ENCODE measurements at places on chromosomes 11 and 22.

GRCh38 chr11:130071211-130071712 lies 1.6 kb downstream of the APLP2 start:
- peak; percentile 34 for DNase-seq

DNA sequence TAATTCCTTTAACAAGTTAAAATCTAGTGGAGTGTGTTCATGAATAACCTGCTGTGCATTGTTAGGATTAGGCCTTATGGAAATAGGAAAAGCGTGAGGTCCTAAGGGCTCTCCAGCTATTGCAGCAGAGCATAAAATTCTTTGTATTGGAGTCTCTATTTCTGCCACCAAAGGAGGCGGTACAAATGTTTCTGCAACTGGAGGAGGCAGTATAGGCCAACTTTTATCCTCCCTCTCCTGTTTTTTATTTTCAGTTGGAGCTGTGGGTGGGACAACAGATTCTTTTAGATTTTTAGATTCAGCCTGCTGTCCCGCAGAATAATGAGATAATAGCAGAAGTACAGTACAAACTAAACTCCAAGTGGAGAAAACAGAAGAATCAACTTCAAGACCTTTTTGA lies 26.2 kb downstream of the OR10A6 start:
- DNase-seq = no peak

GRCh38 chr11:77590194-77590782 lies 535 bp downstream of the AQP11 start:
- DNase-seq = peak; percentile 48

DNA sequence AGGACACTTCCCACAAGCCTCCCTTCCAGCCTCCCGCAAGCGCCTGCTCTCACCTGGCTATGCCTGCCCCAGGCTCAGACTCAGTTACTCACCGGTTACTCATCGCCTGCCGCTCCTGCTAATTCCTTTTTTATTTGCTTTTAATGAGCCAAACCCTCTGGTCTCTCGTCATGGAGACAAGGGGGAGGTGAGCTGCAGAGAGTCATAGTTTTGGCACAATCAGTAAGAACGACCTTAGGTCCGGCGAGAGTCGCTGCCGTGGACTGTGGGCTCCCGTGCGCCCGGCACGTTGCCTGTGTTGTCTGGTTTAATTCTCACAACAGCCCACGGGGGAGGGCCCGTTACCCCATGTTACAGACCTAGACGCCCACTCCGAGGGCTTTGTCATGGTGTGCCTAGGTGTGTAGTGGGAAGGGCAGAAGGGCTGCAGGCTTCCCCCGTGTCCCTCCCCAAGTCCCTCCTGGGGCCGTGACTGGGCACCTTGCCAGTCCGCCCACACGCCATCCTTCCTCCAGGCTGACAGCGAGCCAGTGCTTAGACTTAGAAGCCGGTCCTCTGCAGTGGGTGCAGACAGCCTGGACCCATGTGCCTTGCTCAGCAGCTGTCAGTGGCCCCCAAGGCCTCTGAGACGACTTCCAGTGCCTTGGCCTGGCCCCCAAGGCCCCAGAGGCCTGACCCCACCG lies 42.2 kb downstream of the WNT7B start:
- DNase-seq = no peak

- DNase-seq = no peak
Observed at GRCh38 chr11:73392108-73393010, 16.2 kb downstream of the RELT start.

DNA sequence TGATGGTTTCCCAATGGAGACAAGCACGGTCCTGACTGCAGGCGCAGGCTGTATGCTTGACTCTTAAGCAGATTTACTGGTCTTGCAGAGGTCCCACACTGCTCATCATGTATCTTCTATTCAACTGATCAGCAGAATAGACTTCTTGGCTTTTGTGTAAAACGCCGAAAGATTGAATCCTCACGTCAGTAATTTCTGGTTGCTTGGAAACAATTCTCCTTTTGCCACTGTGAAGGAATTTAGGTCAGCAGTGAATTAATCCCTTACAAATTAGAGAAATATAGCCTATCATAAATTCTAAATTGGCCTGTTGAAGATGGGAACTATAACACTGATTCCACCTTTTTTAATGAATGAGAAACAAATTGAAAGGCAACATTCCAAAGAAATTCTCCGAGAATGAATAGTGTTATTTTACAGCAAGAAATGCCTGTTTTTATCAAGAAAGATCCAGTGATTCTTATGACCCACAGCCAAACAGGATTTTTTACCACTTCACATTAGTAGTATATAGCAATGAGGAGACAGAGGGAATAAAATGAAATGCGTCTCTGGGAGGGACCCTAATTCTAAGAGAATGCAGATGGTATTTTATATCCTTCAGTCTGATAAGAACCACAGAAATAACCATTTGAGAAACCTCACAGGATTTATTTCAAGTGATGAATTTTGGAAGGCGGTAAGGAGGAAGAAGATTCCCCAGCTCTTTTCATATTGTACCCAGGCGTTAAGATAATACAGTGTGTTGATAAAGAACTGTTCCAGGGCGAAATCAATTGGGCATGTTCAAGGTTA lies 362.5 kb downstream of the RAB38 start:
- no peak for DNase-seq

- peak; percentile 13 for DNase-seq
Observed at GRCh38 chr11:34603129-34604001, 17.5 kb upstream of the EHF start.

DNA sequence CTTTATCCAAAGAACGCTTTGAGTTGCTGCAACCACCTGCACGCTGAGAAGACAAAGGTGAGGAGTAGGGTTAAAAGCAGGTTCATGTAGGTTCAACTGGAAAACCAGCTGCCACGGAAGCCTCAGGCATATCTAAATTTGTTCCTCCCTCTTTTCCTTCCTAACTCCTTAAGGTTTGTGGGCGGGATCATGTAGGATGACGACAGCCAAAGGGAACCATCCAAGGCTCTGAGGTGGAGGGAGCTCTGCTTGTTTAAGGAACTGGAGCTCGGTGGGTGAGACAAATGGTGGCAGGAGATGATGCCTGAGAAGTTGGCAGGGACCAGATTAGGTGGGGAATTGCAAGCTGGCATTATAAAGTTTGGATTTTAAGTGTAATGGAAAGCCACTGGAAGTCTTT lies 60.3 kb downstream of the SPON1 start:
- no peak for DNase-seq

GRCh38 chr11:37978647-37979046 lies 1380.6 kb upstream of the RAG2 start:
- no peak for DNase-seq

DNA sequence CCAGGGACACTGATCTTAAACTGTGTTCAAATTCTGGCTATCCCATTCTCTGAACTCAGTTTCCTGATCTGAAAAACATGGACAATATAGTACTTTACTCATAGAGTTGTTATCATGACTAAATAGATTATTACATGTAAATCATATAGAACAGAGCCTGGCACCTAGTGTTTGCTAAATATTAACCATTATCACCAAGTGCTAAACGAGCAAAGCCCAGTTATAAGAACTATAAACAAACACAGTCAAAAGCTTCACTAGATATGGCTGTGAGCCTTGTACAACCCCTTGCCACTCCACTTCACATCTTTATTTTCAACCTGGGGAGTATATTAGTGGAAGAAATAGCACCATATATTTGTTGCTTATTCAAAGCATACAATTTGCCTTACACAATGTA lies 338.9 kb upstream of the CADM1 start:
- no peak for DNase-seq

Measured in HuH-7 (cell line).